Inflammatory macrophage treated with lipopolysaccharide for 1 hour (primary cell): ENCODE measurements at places on chromosomes 5 and 9.

DNA sequence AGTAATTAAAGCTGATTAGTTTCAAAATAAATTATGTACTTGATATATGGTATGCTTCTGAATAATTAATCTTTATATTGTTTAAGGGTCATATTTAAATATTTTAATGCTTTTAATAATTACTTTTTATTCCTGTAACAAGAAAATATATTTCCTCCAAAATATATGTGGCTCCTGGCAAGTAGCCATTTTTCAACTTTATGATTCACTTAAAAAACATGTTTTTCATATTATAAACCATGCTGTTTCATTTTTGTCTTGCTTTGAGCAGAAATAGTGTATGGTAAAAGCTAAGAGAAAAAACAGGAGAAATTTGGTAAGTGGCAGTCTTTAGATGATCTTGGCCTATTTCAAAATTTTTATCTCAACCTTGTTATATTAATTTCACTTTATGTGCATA lies 14.6 kb downstream of the SPATA9 start:
- no peak for DNase-seq

GRCh38 chr9:124197177-124198095 lies 60.3 kb upstream of the NEK6 start:
- DNase-seq, result peak; percentile 92

GRCh38 chr5:154723740-154724505 lies 31.3 kb upstream of the LARP1 start:
- no peak for DNase-seq

DNA sequence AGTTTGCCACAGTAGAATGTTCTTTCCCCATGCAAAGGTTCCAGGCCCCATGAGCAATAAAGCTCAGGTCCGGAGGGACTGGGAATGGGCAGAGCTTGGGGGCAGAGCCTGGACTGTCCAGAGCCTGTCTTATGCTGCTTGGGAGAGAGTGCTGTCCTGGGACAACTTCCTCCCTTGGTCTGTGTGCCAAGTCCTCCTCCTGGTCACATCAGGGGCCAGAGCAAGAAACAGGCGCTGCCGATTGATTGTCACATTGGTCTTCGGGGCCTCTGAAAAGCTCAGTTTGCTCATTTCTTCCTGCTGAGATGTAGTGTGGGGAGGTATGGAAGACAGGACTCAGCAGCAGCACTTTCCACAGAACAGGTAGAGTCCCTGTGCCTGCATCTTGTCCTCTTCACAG lies 54.0 kb upstream of the FCN1 start:
- no peak for DNase-seq

- DNase-seq, result no peak
Observed at GRCh38 chr9:126642010-126642744, 28.4 kb downstream of the LMX1B start.

- DNase-seq, result no peak
Observed at GRCh38 chr9:32394381-32395049, 10.1 kb downstream of the ACO1 start.

DNA sequence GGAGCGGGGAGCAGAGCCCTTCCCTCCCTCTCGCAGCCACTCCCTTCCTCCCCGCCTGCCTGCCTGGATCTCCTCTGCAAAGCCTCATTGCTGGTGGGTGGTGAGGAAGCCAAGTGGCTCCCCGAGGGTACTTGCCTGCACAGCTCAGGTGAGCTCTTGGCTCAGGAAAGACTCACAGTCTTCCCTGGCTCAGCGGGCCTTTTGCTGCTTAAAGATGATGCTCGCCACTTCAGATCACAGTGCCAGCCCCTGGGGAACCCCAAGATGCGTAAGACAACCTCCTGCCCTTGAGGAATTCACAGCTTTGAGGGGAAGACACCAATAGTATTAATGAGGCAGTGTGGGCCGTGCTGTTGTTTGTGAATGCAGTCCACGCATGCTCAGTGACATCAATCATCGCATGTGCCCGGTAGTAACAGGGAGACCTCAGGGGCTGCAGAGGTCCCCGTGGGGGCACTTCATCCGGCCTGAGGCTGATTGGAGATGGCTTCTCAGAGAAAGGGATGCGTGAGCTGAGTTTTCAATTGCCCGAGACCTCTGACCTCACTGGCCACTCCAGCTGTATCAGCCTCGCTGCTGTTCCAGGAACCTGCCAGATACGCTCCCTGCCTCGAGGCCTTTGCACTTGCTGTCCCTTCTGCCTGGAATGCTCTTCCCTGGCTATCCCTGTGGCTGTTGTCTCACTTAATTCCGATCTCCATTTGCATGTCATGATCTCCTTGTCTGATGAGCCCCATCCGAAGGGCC lies 36.8 kb downstream of the ERGIC1 start:
- peak; percentile 87 for DNase-seq

DNA sequence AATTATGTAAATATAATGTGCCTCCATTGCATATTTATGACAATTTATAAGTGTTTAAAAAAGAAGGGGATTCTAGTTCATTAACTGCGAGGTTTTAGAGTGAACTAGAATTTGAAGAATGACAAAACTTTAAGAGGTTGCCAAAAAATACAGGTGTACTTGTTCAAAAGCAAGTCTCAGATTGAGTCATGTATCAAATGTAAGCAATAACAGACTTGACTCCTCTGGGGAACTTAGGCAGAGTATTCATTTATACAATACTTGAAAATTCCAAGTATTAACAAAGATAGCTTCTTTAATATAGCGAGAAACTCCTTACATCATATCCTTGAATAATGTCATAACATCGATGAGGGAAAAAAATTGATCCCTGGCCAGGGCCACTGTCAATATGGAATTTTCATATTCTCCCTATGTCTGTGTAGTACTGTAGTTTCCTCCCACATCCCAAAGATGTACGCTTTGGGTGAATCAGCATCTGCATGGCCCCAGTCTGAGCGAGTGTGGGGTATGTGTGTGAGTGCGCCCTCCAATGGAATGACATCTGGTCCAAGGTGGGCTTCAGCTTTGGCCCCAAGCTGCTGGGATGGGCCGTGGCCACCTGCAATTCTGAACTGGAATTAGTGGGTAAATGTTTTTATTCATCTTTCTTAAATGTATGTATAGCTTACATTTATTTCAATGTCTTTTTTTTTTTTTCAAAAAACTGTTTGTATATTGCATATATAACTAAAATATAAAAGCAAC lies 70.1 kb downstream of the RIC1 start:
- no peak for DNase-seq

DNA sequence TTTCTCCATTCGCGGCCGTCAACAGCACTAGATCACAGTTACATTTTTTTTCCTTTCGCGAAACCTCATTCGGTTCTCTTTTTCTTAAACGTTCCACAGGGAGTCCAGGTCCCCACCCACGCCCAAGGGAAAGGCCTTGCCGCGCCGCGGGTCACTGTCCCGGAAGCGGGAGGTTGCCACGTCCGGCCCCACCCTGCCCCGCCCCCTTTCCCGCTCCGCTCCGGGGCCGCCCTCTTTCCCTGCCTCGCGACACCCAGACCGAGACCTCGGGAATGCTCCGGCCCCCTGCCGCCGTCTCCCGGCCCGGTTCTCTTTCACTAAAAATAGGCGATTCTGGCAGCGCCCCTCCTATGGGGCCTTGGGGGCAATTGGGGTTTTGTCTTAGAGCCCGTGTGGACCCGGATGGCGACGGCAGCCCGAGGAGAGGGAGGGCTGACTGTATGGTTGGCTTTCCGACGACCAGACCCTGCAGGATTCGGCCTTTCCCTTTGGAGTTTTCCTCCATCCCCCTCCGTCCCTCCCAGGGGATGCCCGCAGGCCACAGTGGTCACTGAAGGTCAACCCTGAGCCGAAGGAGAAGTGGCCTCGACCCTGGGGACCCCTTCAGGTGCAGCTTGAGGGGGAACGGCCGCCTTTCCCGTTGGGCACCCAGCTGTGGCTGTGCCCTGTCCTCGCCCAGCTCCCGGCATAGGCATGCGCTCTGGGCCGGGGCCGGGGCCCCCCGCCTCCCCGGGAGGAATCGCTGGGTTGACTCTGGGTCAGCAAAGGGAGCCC lies 2.8 kb upstream of the RACK1 start:
- peak; percentile 99 for DNase-seq

DNA sequence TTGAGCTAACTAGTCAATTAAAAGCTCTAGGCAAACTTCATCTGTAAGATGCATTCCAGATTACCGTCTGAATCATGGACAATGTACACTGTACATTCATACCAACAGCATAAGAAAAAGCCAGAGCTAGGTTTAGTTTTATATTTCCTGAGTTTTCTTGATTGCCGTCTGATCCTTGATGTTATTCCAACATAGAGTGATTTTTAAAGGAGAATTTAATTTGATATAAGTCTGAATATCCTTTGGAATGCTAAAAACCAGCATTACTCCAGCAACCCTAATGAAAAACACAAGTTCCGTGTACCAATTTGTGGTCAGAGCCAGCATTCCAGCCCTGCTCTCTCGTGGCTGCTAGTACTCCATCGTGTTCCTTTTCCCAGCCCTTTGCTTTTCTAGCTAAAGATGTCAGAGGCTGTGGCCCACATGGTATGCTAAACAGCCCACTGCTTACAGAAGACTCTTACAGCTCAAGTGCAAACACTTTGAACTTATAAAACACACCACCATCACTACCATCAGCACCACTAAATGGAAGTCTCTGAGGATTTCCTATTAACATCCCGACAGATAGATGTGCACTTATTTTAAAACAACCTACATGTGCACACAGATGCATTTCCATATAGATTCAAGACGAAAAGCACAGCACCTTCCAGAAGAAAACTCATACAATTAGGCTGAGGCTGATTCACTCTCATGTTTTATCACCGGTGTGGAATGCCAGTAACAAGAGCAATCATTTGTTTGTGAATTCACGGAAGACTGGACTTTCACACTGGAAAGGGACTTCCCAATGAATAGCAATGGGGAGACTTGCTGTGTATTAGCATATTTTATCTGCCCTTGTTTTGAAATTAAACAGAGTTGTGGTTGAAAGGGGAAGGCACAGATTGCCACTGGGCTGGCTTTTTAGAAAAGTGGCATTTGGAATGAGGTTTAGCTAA lies 246.9 kb upstream of the GAS1 start:
- DNase-seq, result no peak

DNA sequence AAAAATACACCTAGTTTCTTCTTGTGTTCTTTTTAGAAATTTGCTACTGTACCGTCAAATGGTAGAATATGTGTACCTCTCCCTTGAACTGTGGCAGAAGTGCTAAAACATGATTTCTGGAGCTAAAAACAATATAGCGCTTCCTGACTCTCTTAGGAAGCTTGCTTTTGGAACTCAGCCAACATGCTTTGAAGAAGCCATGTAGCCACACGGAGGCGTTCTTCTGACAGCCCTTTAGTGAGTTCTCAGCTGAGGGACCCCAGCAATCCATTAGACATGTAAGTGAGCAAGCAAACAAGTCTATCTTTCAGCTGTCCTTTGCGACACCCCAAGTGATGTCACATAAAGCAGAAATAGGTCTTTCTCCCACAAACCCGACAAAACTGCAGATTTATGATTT lies 917.0 kb downstream of the CDH9 start:
- no peak for DNase-seq

DNA sequence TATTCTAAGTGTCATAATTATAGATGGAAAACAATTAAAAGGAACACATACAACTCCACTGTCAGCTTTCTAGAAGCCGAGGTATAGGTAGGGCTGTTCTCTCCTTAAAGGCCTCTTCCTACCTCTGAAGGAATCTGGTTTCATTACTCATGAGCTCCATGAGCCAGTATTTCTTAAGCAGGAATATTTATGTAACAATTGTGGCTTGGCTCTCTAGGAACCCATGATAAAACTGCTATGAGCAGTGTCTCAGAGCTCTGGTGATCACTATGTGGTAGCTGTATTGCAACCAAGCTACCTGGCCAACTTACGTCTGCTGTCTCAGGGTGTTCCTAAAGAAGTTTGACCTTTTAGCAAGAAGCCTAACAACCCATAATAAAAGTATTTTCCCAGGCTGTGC lies 157.7 kb downstream of the CEP120 start:
- no peak for DNase-seq

GRCh38 chr5:74885170-74885569 lies 19.0 kb upstream of the FAM169A start:
- no peak for DNase-seq

DNA sequence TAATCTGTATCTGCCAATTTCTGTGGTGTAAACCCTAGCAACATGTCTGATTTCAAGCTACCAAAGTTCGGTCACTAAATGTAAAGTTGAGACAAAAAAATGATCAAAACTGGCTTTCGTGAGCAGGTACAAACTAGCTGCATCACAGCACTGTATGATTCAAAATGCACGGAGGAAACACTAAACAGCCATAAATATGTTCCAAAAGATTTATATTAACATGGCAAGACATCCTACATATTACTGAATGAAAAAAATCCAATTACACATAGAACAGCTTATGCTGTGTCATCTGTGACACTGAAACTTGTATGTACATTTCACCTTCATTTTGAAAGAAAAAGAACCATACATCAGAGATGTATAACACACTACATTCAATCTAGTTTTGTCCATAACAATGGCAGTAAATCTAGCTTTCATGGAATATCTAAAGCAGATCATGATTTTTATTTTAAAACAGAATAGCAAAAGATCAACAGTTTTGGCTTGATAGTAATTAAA lies 14.4 kb downstream of the GNAQ start:
- no peak for DNase-seq

GRCh38 chr5:5481206-5481605 lies 58.7 kb downstream of the ICE1 start:
- no peak for DNase-seq
